ENCODE measurements at places on chromosomes 7 and 10.

DNA sequence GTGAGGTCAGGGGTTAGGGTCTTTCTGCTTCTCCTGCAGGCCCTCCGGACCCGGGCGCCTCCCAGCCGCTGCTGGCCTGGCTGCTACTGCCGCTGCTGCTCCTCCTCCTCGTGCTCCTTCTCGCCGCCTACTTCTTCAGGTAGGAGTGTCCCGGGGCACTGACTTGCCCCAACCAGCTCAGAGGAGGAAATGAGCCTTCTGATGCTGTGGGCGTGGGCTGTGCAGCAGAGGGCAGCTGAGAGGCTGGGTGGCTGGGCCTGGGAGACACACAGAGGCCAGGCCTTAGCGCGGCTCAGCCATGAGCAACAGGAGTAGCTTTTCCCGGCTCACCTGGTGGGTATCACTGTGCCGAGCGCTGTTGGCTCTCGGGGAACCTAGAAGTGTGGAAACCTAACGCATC lies 78.9 kb downstream of the MKI67 start:
- DNase-seq: no peak

GRCh38 chr10:128081720-128082119 lies 44.5 kb downstream of the MKI67 start:
- no peak for DNase-seq

GRCh38 chr10:128959746-128960145 lies 507.3 kb upstream of the MGMT start:
- DNase-seq: no peak

DNA sequence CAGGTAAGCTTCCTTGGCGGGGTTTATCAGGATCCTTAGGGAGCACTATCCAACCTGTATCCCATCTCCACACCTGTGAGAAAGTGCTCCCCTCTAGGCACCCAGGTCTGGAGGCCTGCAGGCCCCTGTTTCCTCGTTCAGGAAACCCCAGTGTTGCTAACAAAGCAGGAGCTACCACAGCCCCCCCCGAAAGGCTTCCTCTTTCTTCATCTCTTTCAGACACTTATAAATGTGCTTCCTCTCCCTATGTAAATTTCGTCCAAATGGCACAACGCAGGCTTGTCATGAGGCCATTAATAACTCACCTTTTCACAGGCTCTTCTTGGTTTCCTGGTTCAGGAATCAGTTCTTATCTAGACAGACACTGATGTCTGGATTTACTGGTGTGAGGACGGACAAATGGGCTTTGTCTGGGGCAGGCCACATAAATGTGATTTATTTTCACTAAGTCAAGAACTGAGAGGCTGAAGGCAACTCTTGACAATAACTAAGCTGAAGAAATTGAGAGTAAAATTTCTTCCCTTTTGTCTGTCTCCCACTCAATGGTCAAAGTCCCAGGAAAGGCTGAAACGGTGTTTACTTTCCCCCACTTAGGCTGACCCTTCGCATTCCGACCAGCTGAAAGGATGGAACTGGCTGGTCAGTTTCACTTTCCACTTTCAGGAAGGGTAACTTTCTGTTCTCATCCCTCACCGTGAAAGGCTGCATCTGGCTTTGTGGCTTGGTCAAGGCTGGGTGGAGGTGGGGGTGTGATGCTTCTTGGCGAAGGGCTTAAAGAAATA lies 46.8 kb downstream of the PIK3AP1 start:
- no peak for DNase-seq

DNA sequence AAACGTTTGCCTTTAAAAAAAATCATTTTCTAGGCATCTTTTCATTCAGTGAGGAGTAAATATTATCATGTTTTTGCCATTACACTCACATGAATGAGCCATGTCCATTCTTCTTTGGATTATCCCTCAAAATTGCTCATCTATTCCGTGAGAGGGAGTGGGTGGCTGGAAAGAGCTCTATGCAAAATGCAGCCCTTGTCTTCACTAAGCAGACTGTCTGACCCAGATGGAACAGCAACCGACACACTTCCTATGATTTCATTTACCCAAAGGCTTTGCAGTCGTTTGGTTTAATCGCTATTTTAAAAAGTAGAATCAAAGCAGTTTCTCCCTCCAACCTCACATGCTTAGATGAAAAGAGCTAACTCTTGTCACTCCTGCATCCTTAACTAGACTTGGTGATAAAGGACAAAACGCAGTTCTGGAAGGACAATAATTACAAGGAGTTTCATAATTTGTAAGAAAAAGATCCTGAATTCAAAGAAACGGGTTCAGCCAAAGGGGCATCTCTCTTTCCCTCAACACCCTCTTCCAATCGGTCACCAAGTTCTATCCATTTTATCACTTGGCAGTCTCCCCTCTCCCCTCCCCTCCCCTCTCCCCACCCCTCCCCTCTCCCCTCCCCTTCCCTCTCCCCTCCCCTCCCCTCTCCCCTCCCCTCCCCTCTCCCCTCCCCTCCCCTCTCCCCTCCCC lies 198.1 kb upstream of the STK17A start:
- no peak for DNase-seq

GRCh38 chr7:26409661-26410547 lies 118.2 kb downstream of the SNX10 start:
- no peak for DNase-seq

DNA sequence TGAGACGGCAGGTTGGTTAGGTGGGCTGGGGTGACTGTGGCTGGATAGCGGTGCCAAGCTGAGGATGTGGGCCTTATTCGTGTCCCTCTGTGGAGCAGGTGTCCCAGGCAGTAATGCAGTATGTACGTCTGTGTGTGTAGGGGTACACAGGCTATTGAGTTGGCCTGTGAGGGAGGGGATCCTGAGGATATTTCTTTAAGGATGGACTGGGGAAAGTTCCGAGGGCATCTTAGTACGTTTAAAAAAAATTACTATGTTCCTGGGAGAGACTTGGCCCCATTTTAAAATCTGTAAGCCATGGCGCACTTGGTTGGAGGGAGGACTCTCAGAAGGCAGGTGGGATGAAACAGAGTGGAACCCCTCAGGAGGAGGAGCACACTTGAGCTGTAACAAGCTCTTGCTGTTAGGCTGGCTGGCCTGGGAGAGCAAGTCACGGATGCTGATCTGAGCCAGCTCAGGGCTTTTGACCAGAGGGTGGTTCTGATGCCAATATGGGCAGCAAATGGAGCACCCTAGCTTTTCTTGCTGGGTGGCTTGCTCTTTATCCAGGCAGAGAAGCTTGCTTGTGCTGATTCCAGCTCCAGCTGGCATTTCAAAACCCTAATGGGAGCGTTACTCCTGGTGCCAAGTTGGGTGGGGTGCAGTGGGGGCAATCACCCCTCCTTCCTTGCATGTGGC lies 765 bp downstream of the WBP1L start:
- DNase-seq: no peak

DNA sequence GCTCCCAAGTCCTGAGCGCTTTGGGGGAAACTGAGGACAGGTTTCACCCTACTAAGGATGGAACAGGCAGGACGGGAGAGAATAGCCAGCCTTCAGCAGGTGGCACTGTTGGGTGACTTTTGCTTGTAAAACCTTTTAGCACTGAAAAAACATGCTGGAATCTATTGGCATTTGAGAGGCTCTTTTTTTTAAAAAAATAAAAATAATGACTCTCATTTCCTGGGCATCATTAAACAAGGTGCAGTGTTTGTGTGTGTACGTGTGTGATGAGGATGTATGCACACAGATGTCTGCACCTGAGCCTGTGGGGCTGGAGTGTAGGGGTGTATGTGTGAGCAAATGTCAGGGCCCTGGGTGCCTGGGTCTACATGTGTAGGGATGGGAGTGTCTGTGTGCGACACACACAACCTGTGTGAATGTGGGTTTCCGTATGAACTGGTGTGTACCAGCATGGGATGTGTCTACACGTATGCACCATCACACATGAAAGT lies 177.9 kb downstream of the RPS24 start:
- DNase-seq: no peak

DNA sequence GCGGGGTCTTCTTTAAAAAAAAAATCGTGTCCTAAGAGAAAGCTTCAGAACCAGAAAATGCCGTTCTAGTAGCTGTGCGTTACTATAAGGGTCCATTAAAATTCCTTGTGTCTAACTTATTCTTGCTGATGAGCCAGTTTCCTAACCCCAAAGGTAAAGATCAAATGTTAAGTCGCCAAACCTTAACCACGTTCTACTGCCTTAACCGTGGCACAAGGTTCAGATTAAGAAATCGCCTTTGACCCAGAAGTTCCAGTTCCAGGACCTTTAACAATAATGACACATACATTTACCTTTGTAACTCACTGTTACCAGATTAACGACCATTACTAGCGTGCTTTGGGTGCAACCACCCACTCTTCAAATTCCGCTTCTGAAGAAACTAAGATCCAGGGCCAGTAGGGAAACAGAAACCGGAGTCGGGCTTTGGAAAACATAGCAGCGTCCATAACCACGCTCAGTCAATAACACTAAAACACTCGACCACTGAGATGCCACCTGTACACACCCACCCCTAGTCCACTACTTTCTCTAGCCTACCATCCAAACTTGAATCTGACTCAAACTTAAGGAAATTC lies 620 bp downstream of the BET1 start:
- DNase-seq: no peak

GRCh38 chr7:55977831-55978230 lies 13.4 kb downstream of the NIPSNAP2 start:
- DNase-seq: no peak

- DNase-seq: no peak
These were observed 251.2 kb downstream of the DNAJB6 start for GRCh38 chr7:157587805-157588560.

DNA sequence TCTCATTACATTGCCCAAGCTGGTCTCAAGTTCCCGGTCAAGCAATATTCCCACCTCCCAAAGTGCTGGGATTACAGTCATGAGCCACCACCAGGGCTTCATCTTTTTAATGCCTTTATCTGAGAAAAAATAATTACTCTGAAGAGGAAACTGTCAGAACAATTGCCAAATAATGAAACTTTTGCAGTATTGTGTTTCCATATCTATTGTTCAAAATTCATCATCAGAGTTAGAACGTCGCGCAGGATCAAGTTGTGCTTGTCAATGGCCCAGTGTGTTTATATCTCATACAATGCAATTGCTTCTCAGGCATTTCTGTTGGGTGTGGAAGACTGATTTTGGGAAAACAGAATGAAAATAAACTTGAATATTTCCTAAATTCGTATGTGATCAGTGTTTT lies 143.1 kb downstream of the ARID5B start:
- no peak for DNase-seq

DNA sequence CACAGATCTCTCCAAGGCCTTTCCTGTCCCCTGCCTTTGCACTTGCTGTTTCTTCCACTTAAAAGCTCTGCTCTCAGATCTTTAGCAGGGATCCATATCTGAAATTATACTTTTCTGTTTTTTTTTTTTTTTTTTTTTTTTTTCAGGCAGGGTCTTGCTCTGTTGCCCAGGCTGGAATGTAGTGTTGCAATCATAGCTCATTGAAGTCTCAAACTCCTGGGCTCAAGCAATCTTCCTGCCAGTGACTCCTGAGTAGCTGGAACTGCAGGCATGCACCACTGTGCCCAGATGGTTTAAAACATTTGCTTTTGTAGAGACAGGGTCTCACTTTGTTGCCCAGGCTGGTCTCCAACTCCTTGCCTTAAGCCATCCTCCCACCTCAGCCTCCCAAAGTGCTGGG lies 5.0 kb upstream of the TSPAN15 start:
- no peak for DNase-seq

DNA sequence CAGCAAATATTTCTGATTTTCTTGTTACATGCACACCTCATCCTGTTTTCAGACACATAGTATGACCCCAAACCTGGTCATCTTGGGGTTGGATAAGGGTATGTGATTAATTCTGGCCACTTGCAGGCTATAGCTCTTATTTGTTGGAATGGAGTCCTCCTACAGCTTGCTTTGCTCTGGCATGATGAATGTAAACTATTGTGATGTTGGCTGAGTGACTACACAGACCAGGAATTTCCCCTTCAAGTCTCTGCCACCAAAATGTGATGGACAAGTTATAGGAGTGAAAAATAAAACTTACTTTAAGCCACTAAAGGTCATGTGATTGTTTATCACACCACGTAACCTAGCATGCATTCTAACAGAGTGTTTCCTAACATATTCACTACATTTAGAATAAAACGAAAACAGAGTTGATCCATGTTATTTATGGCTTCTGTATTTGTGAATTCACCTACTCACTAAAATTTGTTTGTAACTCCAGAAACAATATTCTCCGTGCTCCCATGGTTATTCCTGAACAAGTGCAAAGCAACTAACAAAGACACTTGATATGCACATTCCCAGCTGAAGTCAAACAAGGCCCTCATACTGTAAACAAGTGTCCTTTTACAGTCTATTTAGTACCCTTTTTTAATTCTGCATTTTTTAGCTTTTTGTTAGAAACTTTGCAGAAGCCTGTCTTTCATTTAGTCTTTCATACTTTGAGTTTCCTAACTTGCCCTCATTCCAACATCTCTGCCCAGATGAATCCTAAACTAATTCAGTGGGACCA lies 599.2 kb upstream of the PCDH15 start:
- DNase-seq: no peak

DNA sequence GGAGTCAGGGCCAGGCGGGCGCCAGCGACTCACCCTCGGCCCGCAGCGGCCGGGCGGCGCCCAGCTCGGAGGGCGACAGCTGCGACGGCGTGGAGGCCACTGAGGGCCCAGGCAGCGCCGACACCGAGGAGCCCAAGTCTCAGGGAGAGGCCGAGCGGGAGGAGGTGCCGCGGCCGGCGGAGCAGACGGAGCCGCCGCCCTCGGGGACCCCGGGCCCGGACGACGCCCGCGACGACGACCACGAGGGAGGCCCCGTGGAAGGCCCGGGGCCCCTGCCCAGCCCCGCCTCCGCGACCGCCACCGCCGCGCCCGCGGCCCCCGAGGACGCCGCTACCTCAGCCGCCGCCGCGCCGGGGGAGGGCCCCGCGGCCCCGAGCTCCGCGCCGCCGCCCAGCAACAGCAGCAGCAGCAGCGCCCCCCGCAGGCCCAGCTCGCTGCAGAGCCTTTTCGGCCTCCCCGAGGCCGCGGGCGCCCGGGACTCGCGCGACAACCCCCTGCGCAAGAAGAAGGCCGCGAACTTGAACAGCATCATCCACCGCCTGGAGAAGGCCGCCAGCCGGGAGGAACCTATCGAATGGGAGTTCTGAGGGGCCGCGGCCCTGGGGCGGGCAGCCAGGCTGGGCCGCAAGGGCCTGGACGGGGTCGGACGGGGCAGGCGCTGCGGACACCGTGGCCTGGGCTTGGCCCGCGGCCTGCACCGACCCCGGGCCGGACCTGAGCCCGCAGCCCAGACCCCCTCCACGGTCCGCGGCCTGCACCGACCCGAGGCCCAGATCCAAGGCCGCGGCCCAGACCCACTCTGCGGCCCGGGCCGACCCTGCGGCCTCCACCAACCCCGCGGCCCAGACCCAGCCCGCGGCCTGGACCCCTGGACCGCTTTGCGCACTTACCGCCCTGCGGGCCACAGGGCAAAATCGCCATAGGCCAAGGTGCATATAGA lies 37.9 kb upstream of the SH2B2 start:
- no peak for DNase-seq

GRCh38 chr7:28731092-28731658 lies 227.0 kb downstream of the TRIL start:
- no peak for DNase-seq
